ENCODE measurements at places on chromosomes 4 and X. TPM values are rescaled to one million over a fixed set of nuclear protein-coding genes. Genes with fewer than 3 reads are reported as not detected.

- no peak for DNase-seq
Observed at GRCh38 chr4:98577956-98578355, 80.5 kb downstream of the TSPAN5 start.

Gene DCTD
- 68.8 TPM for total RNA-seq

Gene SMPX
- not detected for total RNA-seq

DNA sequence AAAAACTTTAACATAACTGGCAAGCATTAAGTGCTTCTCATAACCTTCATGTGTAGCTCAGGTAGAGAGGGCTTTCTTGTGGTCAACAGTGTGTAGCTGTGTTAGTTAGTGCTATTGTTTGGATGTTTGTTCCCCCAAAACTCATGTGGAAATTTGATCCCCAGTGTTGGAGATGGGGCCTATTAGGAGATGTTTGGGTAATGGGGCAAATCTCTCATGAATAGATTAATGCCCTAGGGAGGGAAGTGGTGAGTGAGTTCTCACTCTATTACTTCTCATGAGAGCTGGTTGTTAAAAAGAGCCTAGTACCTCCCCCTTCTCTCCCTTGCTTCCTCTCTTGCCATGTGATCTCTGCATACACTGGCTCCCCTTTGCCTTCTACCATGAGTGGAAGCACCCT lies 16.5 kb upstream of the SLC25A43 start:
- no peak for DNase-seq

Gene ADRA2C
- total RNA-seq, result 56.4 TPM

Gene MAGEA2B
- not detected for total RNA-seq

DNA sequence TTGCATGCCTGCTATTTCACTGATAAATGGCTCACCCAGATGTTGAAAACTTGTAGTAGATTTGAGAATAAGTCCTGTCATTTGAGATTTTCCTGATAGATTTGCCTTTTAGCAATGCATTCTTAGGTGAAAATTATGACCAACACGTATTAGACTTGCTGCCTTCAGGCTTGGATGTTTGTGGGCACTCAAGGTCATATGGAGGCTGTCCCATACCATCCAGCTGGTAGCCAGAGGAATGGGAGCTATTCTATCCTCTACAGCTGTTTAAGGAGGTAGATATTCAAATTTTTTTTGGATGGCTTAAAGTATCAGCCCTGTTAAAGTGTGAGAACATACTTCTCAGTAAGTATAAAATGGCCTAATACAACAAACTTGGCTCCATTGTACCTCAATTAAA lies 34.7 kb downstream of the RTL3 start:
- DNase-seq, result no peak

DNA sequence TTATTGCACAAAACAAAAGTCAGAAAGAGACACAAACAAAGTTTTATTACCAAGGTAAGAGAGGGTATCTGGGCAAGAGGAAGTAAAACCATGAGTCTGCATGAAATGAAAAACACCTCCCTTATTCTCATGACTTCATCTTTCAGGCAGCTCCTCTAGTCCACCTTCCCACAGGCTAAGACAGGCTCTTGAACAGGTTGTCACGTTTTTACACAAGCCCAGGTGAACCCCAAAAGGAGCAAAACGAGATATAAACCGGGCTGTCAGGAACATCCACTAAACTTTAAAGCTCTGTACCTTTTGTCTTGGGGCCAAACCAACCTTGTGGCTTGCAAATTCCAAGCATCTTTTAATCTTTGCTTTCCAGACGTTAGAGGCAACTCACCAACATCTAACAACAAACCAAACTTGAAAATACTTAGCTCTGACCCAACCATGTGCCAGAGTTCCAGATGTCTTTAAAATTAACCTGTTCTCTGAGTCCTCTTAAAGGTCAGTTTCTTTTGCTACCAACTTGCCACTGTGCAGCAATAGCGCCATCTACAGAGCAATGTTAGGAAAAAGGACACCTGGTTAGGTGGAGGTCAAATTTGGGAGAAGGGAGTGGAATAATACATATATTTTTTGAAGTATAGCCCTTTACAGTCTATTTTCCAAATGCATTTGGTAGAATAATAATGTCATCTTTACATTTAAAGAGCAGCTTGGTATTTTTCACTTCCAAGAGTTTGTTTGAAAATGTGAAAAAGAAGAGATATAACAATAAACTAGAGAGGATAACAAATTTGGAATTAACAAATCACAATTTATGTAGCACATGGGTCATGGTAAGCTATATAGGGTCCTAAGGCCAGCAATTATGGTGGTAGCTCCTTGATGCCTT lies 73.1 kb downstream of the QRFPR start:
- no peak for DNase-seq

GRCh38 chr4:180280726-180281297 lies 1962.4 kb upstream of the TENM3 start:
- no peak for DNase-seq

GRCh38 chr4:7276515-7276914 lies 84.2 kb downstream of the SORCS2 start:
- DNase-seq, result no peak

- no peak for DNase-seq
Observed at GRCh38 chr4:92599044-92599443, 295.3 kb downstream of the GRID2 start.

DNA sequence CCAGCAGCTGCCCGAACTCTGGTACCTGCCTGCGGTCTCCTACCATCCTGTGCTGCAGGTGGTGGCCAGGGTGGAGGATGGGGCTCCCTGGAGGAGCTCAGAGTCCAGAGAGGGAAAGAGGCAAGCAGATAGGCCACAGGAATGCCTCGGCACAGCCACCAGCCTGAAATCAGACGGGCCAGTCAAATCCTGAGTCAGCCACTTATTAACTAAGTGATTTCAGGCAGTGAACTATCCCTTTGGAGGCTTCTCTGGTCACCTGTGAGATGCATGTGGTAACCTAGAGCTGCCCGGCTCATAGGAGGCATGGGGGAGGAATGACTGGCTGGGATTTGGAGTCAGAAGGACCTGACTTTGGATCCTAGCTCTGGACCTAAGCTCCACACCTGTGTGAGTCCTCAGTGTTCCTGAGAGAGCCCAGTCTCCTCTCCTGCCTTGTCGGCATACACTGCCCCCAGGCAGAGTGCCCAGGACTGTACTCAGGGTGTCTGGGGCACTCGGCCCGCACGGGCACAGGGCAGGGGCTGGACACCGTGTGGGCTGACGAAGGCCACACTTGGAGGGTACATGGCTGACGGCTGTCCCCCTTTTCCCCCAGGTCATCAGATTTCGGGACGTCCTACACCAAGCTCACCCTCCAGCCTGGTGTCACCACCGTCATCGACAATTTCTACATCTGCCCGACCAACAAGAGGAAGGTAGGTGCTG lies 96.4 kb upstream of the PSAPL1 start:
- DNase-seq, result no peak

Gene SPANXC
- not detected for total RNA-seq

Gene SNX12
- total RNA-seq, result 59.3 TPM

DNA sequence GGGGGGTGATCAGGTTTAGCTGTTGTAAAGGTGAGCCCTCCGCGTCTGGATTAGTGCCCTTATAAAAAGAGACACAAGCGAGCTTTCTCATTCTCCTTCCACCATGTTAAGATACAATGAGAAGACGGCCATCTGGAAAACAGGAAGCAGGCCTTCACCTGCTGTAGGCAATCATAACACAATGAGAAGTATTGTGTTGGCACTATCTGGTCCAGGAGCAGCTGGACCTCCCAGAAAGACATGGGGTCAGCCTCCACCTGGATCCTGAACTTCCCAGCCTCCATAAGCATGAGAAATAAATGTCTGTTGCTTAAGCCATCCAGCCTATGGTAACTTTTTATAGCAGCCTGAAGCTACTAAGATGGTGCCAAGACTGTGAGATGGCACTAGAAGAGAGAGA lies 8.6 kb upstream of the SMIM20 start:
- no peak for DNase-seq

Gene SPANXA2
- total RNA-seq, result not detected

- no peak for DNase-seq
Observed at GRCh38 chr4:123346330-123346940, 50.2 kb upstream of the SPRY1 start.

GRCh38 chr4:90745176-90745575 lies 618.0 kb downstream of the CCSER1 start:
- DNase-seq, result no peak

- no peak for DNase-seq
Observed at GRCh38 chr4:139617702-139618490, 47.7 kb upstream of the MGST2 start.

GRCh38 chrX:19392078-19392477 lies 48.4 kb downstream of the PDHA1 start:
- no peak for DNase-seq

DNA sequence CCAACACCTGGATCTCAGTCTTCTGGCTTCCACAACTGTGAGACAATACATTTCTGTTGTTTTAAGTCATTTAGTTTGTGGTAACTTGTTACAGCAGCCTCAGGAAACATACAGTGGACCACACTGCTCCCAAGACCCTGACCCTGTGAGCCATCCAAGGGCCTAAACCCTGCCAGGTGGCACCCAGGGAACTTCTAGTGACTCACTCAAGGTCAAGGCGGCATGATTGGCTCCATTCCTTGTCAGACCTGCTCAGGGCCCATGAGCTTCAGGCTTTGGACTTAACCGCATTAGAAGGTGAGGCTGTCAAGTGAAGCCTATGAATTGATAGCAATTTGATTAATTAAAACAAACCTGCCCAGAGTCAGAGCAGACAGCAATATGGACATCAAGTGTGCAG lies 165.7 kb upstream of the MAMLD1 start:
- DNase-seq, result no peak

Gene CPE
- total RNA-seq, result 383 TPM

Gene CXCL13
- total RNA-seq, result 1.2 TPM

Gene TLR6
- total RNA-seq, result 4.9 TPM

Gene NDP
- 0.51 TPM for total RNA-seq

DNA sequence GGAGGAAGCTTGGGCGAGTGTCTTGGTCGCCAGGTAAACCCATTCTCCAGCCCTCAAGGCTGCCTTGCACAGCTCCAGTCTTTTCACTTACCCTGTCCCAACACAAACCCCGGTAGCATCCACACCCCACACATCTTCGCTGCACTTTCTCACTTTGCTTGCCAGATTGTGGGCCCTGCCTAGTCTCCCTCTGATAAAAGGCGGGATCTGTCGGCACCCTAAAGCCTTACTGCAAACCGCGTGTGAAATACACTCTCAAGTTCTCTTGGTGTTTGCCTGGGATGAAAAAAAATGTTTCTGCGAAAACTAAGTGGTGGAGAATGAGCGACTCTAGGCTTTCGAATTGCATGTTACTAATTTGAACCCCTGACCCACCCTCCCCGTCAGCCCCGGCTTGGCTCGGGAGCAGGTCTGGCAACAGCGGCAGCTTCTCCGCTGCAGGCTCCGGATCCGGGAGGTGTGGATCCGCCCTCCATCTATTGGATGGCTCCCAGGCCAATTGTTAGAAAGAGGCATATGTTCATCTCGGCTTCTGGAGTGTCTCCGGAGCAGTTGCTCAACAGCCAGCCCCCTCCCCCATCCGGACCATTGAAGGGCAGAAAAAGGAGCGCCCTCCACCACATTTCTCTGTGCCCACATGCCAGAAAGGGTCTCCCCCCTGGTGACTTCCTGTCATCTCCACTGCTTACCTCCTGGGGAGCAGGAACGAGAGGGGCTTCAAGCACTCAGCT lies 3.0 kb upstream of the CITED1 start:
- peak; percentile 85 for DNase-seq

DNA sequence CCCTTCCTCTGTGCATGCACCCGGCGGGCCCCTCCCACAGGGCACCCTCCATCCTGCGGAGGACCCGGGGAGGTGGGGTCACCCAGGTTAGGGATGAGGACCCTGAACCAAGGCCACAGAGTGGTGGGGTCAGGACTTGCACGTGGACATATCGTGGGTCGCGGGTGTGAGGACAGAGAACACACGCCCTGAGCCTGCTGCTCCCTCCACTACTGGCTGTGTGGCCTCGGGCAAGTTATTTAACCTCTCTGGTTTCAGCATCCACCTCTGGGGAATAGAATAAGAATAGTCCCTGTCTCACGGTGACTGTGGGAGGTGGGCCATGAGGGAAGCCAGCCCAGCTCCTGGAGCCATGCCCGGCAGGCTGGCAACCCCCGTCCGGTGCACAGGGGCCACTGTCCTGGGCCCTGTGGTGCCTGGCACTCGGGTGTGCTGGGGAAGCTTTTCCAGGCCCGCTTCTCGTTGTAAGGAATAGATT lies 5.1 kb downstream of the PSAPL1 start:
- peak; percentile 76 for DNase-seq

Gene SLC4A4
- total RNA-seq, result 3.6 TPM

Gene MBTPS2
- 14.1 TPM for total RNA-seq

DNA sequence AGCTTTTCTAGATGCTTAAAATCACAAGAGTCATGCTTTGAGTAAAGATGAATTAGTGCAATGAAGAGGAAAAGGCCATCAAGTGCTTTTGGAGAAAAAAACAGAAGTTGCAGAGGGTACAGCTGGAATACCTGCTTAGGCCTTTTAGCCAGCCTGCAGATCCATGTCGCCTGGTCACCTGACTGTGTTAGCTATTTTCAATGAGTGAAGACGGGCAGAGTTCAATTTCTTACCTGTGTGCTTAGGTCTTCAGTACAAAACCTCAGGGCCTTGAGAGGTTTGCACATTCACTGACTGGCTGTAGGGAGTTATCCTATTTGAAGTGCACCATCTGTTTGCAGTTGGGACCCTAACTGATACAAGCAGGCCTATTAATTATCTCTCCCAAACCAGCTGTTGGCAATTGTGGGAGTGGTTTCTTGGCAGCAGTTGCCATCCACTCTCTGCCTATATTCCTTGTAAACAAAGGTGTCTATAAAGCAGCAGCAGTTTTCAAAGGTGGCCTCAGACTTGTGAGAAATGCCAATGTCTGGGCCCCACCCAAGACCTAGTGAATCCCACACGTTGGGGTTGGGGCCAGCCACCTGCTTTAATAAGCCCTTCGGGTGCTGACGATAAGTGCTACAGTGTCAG lies 16.3 kb upstream of the FAT1 start:
- DNase-seq, result no peak

Gene RXFP1
- 7.8 TPM for total RNA-seq

- DNase-seq, result peak; percentile 68
Observed at GRCh38 chr4:1980561-1981041, 28.2 kb downstream of the NELFA start.

All from posterior vena cava (tissue), 2 donors.